Camera-type eye (tissue), 1 donor: ENCODE measurements at places on chromosomes 11 and 22. TPM values are rescaled to one million over a fixed set of nuclear protein-coding genes. Genes with fewer than 3 reads are reported as not detected.

The CARD18 gene
- 0.88 TPM for total RNA-seq

The SCN4B gene
- total RNA-seq: 5.9 TPM

The WBP2NL gene
- total RNA-seq: 8.6 TPM

The YAP1 gene
- 137 TPM for total RNA-seq

The C1QTNF5 gene
- 47.1 TPM for total RNA-seq

The DDIAS gene
- total RNA-seq: 6.8 TPM

The AQP11 gene
- total RNA-seq: 7.9 TPM

The DMC1 gene
- total RNA-seq: 6.5 TPM

The CDC45 gene
- 5.6 TPM for total RNA-seq

The GGTLC3 gene
- total RNA-seq: not detected

The TRIM51 gene
- total RNA-seq: not detected

The CHRM1 gene
- total RNA-seq: 0.71 TPM

The CNIH2 gene
- total RNA-seq: 8.2 TPM

The RASD2 gene
- total RNA-seq: 1.0 TPM

The VPREB3 gene
- not detected for total RNA-seq

The C1QTNF4 gene
- 18.5 TPM for total RNA-seq

The SYTL2 gene
- 53.6 TPM for total RNA-seq

The CCDC87 gene
- total RNA-seq: 0.38 TPM
